ENCODE measurements at places on chromosomes 6 and 20.

DNA sequence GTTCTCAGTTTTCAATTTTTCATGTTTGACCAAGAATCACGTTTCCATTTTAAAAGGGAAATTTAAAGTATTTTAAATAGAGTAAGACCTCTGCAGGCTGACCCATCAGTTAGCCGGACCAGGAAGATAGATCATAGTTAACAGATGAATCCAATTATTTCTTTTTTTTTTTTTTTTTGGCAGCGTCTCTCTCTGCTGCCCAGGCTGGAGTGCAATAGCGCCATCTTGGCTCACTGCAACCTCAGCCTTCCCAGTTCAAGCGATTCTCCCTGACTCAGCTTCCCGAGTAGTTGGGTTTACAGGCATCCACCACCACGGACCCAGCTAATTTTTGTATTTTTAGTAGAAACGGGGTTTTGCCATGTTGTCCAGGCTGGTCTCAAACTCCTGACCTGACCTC, 256.7 kb upstream of the CNR1 start:
- DNase-seq = no peak

DNA sequence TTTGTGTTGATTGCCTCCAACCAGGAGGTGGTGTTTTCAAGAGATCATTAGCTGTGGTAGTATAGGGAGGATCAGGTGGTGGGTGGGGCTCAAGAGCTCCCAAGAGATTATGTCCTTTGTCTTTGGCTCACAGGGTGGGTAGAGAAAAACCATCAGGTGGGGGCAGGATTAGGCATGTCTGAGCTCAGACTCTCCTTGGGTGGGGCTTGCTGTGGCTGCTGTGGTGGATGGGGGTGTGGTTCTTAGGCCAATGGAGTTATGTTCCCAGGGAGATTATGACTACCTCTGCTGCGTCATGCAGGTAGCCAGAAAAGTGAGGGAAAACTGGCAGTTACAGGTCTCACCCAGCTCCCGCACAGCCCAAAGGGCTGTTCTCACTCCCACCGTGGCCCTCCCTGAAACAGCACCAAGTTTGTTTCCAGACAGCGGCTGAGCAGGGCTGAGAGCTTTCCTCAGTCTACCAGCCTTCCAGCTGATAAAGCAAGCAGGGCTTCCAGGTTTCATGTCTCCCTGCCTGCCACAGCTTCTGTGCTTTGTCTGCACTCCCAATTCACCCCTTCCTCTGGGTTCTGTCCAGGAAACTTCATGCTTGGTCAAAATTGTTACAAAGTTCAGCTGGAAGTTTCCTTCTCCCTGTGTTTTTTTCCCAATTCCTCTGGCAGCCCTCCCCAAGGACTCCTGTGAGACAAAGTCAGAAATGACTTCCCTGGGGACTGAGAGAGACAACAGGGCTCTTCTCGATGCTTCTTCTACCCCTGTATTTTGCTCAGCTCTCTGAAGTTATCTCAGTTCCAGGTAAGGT, 481.1 kb upstream of the MAN1A1 start:
- no peak for DNase-seq

GRCh38 chr6:127022302-127022701, 96.2 kb upstream of the RSPO3 start:
- no peak for DNase-seq

GRCh38 chr20:40814631-40814960, 125.6 kb upstream of the MAFB start:
- no peak for DNase-seq

GRCh38 chr6:140459209-140459608, 1084.8 kb upstream of the CITED2 start:
- no peak for DNase-seq

DNA sequence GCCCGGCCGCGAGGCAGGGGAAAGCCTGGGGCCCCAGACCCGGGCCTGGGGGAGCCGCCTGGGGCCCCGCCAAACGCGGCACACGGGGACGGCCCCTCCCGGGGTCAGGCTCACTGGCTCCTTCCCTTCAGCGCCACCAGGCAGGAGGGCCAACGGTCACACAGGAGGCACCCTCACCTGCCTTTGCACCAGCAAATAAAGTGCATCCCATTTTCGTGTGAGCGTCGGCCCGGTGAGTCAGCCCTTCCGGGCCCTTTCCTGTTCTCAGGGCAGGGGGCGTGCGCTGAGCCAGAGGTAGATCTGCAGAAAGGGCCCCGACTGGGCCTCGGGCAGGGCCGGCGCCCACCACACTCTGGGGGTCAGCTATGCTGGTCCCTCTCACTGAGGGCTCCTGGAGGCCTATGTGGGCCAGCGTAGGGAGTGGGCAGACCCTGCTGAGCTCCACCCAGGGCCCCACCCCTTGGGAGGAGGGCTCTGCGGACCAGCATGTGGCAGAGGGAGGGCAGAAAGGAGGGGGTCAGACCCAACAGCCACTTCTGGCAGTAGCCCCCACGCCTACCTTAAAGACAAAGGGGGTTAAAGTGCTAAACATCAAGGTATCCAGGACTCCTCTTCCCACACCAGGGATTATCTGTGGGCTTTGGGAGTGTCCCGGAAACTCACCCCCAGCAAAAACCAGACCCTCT, 931 bp upstream of the UCKL1 start:
- DNase-seq = no peak

DNA sequence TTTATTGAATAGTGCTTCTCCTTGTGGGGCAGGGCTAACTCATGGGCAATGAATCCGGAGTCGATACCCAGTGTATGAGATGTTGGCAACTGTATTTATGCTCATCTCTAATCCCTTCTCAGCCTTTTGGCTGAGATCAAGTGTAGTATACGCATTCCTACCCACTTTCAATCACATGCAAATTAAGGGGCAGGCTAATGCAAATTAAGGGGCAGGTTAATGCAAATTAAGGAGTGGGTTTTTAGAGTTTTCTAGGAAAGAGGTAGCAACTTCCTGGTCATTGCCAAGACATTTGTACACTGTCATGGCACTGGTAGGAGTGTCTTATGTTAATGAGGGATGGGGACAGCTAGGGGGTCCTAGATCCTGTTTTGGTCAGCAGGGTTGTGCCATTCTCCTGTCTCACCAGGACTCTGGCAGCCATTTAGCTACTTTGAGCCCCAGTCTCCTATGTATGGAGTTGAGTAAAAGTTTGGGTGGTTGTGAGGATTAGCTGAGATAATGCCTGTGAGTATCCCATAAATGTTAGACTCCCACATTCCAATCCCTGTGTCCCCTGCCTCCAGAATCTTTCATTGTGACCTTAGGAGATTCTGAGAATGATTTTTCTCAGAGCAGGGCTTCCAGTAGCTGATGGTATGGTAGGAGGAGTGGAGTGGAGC, at the start of gene CNBD2:
CNBD2 (plus strand) TSS at position 612 of the 662 bp plus-strand sequence. CDS start 173 bp downstream, outside the sequence.
- DNase-seq = no peak

- DNase-seq = peak; percentile 62
Measured at GRCh38 chr6:150813993-150814359, 51.5 kb upstream of the MTHFD1L start.

GRCh38 chr6:3911614-3912336, 62.6 kb downstream of the FAM50B start:
- peak; percentile 93 for DNase-seq

DNA sequence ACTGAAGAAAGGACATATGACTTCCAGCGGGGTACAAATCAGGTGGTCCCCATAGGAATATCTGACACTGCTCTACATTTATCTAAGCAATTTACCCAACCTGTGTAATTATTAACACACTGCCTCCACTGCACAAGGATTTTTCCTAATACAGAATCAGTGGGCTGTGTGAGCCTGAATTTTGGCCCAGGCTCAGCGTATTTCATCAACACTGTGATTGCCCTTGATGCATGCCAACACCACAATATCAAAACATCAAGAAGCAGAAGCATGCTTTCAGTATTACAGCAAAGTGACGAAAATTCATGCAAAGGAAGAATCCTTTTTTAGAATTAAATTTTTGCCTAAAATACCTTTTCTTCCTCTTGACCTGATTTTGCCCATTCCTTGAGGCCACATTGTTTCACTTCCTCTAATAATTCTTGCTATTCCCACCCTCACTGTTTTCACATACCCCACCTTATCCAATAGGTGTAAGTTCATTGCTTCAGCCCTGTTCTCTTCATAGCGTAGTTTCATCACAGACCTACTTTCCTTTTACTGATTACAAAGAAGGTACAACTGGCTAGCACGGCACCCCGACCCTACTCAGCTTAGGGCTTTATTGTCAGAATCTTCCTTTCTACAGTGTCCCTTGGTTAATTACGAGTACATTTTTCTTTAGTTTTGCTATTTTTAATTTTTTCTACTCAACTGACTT, 83.7 kb upstream of the PTCHD4 start:
- peak; percentile 24 for DNase-seq

- DNase-seq = no peak
Measured at GRCh38 chr20:52801628-52802006, 170.5 kb upstream of the TSHZ2 start.

DNA sequence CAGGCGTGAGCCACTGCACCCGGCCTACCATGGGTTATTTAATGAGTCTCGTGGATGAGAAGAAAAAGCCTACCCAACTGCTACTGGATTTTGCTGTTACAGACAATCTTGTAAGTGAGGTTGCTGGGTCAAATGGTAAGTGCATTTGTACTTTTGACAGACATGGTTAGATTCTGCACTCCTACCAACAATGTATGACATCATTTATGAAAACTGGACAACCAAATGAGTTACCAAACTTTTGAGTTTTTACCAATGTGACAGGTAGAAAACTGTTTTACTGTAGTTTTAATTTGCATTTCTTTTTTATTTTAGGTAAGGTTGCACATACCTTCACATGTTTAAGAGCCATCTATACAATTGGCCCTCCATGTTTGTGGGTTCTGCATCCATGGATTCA, 48.2 kb downstream of the PDSS2 start:
- DNase-seq = no peak

DNA sequence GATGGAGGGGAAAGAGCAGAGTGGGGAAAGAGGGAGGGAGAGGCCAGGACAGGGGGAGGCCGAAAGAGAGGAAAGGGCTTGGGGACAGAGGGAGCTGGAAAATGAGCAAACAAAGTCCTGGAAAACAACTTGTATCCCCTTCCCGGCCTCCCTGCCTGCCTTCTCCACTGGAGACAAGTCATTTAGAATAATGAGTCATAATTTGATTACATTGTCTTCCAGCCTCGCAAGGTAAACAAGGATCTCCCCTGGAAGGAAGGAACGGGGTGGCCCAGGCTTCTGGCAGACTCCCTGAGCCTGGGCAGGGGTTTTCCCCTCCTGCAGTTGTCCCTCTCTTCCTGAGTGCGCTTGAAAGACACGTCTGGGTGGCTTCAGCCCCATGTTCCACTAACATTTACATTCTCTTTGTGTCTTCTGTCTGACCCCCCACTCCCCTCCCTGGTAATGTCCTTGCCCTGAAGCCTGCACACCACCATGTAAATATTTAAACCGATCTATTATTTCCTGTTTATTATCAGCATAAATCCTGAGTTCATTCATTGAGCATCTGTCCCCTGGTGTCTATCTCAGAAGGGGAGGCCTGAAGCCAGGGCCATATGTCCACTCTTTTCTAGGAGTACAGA, 12.1 kb upstream of the MRPS18A start:
- no peak for DNase-seq

DNA sequence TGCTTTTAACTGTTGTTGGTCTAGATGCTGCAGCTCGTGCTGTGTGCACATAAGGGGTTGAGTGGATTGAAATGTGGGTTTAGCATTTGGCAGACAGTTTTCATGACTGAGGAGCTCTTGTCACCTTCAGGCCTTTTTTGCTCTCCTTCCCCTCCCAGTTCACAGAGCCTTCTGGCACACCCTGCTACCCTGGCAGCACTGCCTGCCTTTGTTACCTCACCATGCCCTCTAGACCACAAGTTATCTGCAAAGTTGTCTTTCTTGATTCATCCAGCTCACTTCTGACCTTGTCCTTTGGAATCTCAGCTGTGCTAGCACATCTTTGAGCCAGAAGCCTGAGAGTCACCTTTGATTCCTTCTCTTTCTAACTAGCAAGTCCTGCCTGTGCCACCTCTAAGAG, 348.9 kb upstream of the ZFP64 start:
- DNase-seq = no peak

- DNase-seq = no peak
Measured at GRCh38 chr6:156280065-156280464, 497.1 kb upstream of the ARID1B start.

DNA sequence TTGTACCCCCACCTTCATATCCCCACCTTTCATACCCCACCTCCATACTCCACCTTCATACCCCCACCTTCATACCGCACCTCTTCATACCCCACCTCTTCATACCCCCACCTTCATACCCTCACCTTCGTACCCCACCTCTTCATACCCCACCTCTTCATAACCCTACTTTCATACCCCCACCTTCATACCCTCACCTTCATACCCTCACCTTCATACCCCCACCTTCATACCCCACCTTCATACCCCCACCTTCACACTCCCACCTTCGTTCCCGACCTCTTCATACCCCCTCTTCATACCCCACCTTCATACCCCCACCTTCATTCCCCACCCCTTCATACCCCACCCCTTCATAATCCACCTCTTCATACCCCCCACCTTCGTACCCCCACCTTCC, 92.9 kb upstream of the NAA20 start:
- no peak for DNase-seq

DNA sequence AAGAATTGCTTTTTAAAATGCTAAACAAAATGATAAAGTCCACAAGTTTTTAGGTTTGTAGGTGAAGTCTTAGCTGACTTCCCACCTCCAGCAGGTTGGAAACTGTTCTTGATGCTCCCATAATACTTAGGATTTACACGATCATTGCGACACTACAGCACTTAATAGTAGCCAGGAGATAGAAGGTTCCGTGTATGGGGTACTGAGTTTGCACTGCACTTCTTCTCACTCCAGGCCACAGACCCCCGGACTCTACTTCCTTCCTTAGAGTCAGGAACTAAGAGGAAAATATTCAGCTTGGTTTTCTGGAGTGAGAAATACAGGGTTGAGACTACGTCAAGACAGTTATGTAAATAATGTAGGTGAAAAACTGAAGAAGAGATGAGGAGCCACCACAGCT, 56.1 kb upstream of the SGK1 start:
- no peak for DNase-seq

- peak; percentile 71 for DNase-seq
Measured at GRCh38 chr20:23857962-23858595, 21.5 kb downstream of the CST5 start.

GRCh38 chr6:73152966-73153757, 72.1 kb downstream of the KHDC1L start:
- no peak for DNase-seq

DNA sequence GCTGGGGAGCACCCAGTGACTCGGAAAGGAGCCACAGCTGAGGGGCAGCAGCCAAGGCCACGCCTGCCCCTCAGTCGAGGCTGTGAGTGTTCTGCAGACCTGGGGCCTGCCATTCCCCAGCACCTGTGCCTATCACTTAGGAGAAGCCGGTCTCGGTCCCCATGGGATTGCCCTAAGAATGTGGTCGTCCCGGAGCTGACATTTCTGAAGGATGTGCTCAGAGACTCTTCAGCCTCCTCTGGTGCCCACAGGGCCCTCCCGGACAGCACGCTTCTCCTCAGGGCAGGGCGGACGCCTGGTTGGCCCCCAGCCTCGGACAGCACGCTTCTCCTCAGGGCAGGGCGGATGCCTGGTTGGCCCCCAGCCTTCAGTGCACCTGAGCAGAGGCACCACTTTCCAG, 223.9 kb downstream of the ERMARD start:
- no peak for DNase-seq
